ENCODE measurements at places on chromosomes 6 and 20. TPM values are rescaled to one million over a fixed set of nuclear protein-coding genes. Genes with fewer than 3 reads are reported as not detected.

Gene MCHR2
- not detected for total RNA-seq

Gene CDH26
- 0.12 TPM for total RNA-seq

Gene POM121L2
- total RNA-seq = not detected

Gene MYCT1
- 3.7 TPM for total RNA-seq

Gene ADGB
- not detected for total RNA-seq

Gene SEMG1
- not detected for total RNA-seq

Gene PAK5
- total RNA-seq = not detected

Gene OSER1
- 31.3 TPM for total RNA-seq

All from aortic smooth muscle cell (primary cell).